ENCODE measurements at places on chromosomes 7 and 10.

- no peak for DNase-seq
These were observed 291.0 kb downstream of the RNLS start for GRCh38 chr10:88292185-88292514.

DNA sequence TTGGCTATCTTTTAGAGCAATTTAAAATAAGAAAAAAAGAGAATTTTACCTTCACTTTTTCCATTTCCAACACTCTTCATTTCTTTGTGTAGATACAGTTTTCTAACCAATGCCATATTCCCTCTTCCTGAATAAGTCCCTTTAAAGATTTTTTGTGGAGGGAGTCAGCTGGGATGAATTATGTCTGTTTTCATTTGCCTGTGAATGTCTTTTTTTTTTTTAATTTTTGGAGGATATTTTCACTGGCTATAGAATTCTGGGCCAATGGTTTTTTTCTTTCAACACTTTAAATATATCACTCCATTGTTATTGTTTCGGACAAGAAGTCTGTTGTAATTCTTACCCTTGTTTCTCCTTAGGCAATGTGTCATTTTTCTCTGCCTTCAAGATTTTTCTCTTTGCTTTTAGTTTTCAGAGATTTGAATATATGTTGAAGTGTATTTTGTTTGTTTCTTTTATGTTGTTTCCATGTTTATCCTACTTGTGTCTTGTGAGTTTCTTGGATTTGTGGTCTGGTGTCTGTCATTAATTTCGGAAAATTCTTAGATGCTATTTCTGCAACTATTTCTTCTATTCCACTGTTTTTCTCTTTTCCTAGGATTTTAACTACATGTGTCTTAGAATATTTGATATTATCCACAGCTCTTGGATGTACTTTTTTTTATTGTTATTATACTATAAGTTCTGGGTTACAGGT, 20.0 kb upstream of the CXCL12 start:
- no peak for DNase-seq

DNA sequence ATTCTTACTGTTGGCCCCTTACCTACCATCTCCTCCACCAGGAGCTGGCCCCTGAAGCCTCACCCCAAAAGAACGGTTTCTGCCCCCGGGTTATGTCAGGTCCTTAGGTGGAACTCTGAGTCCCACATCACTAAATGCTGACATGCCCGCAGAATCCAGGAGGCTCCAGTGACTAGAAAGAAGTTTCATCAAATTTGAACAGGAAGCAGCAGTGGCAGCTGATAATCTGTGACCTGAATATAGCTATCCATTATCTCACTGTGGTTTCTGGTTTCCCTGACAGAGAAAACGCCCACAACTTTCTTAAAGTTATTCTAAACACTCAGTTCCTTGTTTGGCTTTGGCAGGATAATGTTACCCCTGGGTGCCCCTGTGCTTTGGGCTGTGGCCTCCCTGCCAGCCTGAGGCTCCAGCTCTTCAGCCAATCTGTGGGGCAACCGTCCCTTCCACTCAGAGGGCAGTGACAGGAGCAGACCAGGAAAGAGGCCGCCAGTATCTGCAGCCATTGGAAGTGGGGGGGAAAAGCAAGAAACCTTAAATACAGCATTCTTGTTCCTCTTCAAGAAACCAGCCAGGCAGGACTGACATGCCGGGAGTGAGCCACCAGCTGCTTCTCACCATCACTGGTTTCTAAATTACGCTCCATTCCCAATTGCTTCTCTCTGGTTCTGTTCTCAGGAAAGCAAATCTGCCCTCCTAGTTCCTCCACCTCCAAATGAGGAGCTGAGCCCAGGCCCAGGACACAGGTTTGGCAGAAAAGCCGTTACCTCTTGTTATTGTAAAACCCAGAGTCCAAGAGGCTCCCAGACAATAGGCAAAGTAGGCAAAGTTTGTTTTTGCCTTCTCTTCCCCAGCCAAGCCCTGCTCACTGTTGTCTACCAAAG, 41.2 kb upstream of the VCL start:
- peak; percentile 49 for DNase-seq

- no peak for DNase-seq
These were observed 1.5 kb downstream of the NEUROG3 start for GRCh38 chr10:69571618-69572158.

GRCh38 chr10:32893434-32893833, 64.6 kb downstream of the ITGB1 start:
- no peak for DNase-seq

- DNase-seq, result no peak
These were observed 31.7 kb downstream of the ABCC2 start for GRCh38 chr10:99814143-99814542.

Measured in K562 (cell line).